DMS79 treated with DMSO at 0.1 percent for 48 hours (cell line): ENCODE measurements at places on chromosomes 4 and X.

DNA sequence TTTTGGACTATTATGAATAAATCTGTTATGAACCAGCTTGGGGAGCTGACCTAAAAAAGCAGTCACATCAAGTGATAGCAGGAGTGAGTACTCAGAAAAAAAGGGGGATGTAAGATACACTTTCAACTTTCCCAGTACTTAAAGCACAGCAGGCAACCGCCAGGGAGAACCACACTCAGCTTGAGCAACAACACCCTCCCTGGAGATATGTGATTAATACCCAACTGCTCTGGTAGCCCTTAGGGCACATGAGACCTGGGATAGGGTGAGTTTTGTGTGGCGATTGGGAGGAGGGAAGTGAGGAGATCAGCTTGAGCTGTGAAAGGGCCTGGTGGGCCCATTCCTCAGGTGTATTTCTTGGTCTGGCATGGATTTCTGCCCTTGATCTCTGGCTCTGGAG is 220.3 kb upstream of the SFRP2 start:
- DNase-seq: no peak

DNA sequence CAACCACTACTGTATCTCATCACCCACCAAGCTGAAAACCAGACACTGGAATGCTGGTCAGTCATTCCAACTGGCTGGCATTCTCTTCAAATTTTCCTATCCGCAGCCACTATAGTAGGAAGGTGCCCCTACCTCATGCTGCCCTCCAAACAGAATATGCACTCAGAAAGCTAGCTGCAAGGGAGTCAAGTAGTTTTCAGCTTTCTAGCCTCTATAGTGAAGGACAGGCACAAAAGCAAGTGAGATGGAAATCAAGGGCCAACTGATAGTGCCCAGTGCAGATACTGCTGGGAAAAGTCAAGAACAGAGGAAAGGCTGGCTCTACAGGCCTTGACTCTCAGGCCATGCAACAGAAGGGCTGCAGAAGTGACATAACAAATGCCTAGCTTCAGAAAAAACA is 47.2 kb downstream of the BCOR start:
- no peak for DNase-seq

DNA sequence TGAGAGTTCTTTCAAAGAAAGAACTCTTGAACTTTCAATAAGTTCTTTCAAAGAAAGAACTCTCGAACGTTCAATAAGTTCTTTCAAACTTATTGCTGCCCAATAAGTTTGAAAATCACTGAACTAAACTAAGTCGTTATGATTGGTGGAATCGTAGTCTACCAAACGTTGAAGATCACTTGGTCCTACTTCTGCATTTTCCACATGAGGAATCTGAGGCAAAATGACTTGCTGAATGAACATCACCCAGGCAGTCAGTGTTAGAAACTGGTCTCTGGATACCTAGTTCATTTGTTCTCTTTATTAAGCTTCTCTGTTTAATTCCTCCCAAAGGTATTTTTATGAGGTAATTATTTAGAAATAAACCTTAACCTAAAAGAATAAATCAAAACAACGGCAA is 7.1 kb upstream of the CNOT6L start:
- DNase-seq: no peak

- no peak for DNase-seq
Observed at GRCh38 chr4:131192318-131192717, 1956.8 kb upstream of the PCDH10 start.

DNA sequence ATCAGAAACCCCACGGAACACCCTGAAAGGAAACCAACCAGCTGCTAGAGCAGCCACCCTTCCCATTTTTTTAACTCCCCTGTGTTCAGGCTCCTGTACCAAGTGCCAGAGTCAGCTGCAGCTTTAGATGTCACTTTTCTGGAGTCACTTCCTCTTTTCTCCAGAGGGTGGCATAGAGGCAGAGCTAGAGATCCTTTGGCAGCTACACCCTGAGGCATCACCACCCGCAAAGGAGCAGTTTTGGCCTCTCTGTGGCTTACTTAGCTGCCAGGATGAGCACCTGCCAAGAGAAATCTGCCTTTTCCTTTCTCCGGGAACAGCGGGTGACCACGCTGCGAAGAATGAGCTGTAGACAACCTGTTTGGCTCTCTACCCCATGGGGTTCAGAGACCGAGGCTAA is 58.0 kb upstream of the CHRDL1 start:
- peak; percentile 52 for DNase-seq

GRCh38 chrX:84340968-84341367 is 153.0 kb upstream of the RPS6KA6 start:
- no peak for DNase-seq

GRCh38 chr4:154186035-154186434 is 305.6 kb downstream of the DCHS2 start:
- DNase-seq: no peak

GRCh38 chr4:111016416-111016815 is 393.5 kb upstream of the PITX2 start:
- no peak for DNase-seq

DNA sequence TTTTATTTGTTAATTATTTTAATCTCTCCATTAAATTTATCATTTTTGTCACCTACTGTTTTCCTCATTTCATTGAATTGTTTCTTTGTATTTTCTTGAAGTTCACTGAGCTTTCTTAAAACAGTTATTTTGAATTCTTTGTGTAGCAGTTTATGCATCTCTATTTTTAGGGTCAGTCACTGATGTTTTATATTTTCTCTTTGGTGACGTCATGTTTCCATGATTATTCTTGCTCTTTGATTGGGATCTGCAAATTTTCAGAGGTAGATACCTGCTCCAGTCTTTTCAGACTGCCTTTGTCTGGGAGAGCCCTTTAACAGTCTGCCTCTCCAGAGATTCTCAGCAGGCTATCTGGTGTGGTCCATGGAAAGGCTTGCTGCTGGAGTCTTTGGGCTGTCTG is 25.6 kb upstream of the TRPC5 start:
- no peak for DNase-seq

- no peak for DNase-seq
Observed at GRCh38 chr4:108109111-108109510, 59.6 kb downstream of the LEF1 start.

GRCh38 chr4:40124690-40125089 is 68.0 kb downstream of the N4BP2 start:
- DNase-seq: no peak

GRCh38 chr4:4326166-4326565 is 36.1 kb downstream of the ZBTB49 start:
- no peak for DNase-seq

- no peak for DNase-seq
Observed at GRCh38 chr4:53022513-53023100, 160.5 kb downstream of the RASL11B start.

- no peak for DNase-seq
Observed at GRCh38 chrX:133005042-133005441, 46.6 kb upstream of the HS6ST2 start.

- no peak for DNase-seq
Observed at GRCh38 chr4:84726356-84726755, 143.4 kb downstream of the CDS1 start.

- no peak for DNase-seq
Observed at GRCh38 chr4:167973513-167973912, 118.8 kb upstream of the ANXA10 start.

- no peak for DNase-seq
Observed at GRCh38 chr4:29311247-29311646, 1408.9 kb upstream of the PCDH7 start.

GRCh38 chr4:21982087-21982486 is 33.5 kb upstream of the KCNIP4 start:
- no peak for DNase-seq

DNA sequence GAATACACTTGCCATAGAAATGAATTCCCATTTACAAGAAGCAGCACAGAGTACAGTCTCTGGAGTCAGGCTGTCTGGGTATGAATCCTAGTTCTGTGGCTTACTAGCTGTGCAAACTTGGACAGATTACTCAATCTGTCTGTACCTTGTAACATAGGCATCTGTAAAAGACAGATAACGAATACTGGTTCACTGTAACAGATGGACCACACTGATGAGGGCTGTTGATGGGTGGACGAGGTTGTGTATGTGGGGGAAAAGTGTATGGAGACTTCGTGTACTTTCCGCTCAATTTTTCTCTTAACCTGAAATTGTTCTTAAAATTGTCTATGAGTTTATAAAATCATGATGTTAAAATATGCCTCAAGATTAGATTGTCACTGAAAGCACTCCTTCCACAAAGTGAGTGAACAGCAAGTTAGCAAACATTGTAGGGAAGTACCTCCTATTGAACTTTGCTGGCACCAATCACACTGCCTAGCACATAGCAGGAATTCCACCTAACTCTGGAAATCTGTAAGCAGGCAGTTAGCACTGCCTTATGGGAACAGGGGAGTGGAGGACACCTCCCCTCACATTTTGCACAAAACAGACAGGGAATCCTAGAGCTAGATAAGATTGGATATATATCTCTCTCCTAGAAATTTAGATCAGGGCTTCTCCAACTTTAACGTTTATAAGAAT is 6.5 kb upstream of the EXOSC9 start:
- DNase-seq: no peak

- DNase-seq: no peak
Observed at GRCh38 chr4:56655627-56656345, 25.3 kb downstream of the HOPX start.

- DNase-seq: no peak
Observed at GRCh38 chr4:20430259-20430941, 178.7 kb downstream of the SLIT2 start.

DNA sequence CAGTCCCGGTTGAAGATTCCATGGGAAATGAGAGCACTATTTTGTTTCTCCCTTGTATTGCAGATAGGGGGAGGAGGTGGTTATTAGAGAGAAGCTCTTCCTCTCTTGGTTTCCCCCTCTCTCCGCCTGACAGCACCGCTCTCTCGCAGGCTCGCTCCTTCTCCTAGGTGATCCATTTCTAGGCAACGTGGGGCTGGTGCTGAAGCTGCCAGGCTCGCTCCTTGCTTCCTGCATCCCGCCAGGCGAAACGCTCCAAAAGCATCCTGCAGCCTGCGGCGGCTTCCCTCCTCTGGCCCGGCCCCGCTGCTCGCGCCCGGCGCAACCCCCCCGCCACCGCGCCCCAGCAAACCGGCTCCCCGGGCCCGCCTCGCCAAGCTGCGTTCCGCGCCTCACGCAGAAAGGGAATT is at the start of gene GRID2:
Gene GRID2, plus strand, starts transcription at position 346 of the 407 bp plus-strand sequence.
- peak; percentile 55 for DNase-seq

DNA sequence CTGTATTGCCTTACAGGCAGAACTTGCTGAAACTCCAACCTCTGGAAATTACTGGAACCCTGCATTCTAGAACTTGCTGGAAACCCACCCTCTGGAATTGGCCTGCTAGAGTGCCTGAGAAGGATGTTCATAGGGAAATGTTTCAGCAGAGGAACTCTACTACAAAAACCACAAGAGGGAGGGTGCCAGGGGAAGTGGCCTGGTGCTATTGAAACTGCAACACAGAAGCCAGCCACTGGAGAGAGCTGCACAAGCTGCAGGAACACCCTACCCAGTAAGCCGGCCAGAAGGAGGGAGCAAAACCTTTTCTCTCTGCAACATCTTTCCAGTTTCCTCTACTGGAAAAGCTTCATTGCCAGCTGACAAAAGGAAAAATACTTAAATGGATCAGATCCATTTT is 2.5 kb upstream of the BRWD3 start:
- DNase-seq: no peak

DNA sequence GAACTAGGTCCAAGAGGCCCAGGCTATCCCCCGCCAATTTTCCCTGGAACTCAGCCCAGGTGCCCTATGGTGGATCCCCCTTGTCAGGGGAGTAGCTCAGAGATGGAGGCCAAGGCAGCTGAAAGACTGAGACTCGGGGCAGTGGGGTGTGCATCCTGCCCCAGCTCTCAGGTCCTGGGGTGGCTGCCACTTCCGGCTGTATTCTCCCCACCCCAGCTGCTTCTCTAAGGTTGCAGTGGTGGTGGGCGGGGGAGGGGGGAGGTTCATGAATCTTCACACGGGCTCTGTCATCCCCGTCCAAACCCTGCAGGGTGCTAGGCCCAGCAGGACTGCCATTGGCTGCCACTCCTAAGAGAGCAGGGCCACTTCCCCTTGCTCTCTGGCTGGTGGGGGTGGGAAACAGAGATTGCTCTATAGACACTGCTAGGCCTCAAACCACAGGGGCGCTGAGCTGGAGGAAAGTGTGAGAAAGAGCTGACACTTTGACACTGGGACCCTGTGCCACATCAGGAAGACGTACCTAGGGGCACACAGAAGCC is 1.5 kb downstream of the SASH3 start:
- DNase-seq: no peak

GRCh38 chr4:128735714-128736113 is 73.8 kb upstream of the JADE1 start:
- DNase-seq: no peak

DNA sequence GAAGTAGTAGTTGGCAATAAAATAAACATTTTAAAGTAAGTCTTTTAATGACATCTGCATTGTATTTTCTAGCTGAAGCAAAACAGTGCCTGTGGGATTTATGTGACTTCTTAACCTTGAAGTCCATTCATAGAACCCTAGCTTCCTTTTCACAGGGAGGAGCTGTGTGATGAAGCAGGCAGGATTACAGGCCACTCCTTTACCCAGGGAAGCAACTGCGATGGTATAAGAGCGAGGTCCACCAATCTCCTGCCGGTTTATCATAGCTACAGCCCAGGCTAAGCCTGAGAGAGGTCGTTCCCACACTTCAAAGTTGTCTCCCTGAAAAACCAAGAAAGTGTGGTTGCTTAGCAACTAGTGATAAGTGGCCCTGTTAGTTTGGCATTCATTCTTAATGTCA is 7.0 kb downstream of the RPL36A start:
- DNase-seq: no peak

DNA sequence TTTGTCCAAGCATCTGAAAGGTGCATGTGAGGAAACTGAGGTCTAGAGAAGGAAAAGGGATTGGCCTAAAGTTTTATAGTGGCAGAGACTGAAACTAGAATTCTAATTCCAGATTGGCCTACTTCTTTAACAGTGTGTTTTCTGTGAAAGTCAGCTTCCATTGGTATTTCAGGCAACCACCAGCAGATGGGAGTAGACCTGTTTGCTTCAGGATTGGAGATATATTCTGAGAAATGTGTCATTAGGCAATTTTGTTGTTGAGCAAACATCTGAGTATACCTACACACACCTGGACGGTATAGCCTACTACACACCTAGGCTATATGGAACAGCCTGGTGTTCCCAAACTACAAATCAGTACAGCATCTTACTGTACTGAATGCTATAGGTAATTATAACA is 207.3 kb upstream of the RADX start:
- DNase-seq: no peak

DNA sequence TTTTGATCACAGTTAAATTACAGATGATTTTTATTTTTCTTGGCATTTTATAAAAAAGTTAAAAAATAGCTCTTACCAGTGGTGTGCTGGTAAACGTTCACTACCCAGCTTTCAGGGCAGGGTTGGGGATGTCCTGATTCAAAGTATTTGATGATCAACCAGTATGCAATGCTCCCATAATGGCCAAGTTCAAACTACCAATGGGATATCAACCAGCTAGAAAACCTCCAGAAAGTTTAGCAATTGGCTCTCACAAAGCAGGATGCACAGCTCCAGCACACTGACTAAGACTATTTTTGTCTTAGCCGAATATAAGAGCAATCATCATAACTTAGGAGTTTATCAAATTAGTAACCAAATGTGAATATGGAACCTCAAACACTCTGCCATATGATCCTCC is 108.0 kb upstream of the PDE5A start:
- DNase-seq: no peak

- DNase-seq: no peak
Observed at GRCh38 chr4:41538887-41539498, 1.0 kb downstream of the LIMCH1 start.

GRCh38 chrX:18682979-18683387 is 11.1 kb upstream of the RS1 start:
- no peak for DNase-seq

GRCh38 chr4:102492531-102493241 is 8.5 kb upstream of the NFKB1 start:
- no peak for DNase-seq

- no peak for DNase-seq
Observed at GRCh38 chr4:102657206-102657605, 103.6 kb downstream of the MANBA start.
